Activated CD4-positive, alpha-beta T cell treated with anti-CD3 and anti-CD28 coated beads for 24 hours (primary cell): ENCODE measurements at places on chromosomes 11 and 22.

GRCh38 chr11:123451183-123451781 lies 21.2 kb downstream of the GRAMD1B start:
- no peak for DNase-seq

DNA sequence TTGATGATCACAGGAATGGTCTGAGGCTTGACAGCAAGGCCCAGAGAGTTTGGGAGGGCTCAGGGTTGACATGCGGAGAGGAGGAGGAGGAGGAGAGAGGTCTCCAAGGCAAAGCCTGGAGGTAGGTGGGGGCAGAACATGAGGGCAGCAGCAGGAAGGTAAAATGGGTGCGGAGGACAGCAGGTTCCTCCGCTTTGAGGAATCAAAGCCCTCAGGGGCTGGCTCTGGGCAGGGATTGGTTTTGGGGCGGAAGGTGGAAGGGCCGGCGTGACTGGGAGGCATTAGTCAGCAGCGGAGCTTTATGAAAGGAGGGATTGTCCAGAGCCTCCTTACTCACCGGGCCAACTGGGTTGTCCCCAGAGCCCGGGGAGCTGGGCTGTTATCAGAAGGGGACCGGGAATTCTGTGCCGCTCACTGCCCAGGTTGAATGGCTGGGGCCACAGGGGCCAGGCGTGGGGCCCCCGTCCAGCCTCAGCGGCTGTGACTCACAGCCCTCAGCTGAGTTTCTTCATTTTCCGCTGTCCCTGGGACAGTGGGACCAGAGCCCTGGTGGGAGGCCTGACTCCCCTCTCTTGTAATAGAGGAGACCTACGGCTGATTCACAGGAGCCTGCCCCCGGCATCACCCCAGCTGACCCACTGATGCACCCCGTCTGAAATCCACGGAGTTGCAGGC lies 36.2 kb downstream of the LIF start:
- DNase-seq, result no peak

GRCh38 chr11:47178737-47179654 lies 2.3 kb upstream of the ARFGAP2 start:
- DNase-seq, result no peak

GRCh38 chr11:47591764-47592163 lies 2.4 kb downstream of the C1QTNF4 start:
- DNase-seq, result no peak
